T-helper 22 cell (primary cell): ENCODE measurements at places on chromosomes 12 and 14.
A peak's percentile ranks its signal among the peaks of the same experiment; 100 is the strongest.

DNA sequence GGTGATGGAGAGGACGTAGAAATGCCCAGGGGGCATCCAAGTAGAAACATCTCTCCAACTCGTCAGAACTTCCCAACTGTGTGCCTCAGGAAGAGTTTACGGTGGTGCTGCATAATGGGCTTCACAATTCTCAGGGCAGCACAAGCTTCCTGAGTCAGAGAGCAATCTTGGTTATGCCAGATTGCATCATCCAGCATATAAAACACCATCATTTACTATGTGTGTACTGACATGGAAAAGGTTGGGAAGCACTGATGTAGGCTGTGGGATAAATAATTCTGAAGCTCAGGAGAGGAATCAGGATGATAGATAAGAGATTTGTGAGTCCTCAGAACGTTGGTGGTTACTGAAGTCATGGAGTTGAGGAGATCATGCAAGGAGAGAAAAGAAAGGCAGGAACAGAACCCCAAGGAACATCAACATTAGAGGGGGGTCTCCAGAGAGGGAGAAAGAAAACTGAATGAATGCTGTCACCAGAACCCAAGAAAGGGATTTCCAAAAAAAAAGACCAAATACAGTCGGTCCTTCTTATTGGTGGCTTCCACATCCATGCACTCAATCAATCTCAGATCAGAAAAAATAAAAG lies 4.7 kb upstream of the NCKAP5L start:
- no peak for DNase-seq

DNA sequence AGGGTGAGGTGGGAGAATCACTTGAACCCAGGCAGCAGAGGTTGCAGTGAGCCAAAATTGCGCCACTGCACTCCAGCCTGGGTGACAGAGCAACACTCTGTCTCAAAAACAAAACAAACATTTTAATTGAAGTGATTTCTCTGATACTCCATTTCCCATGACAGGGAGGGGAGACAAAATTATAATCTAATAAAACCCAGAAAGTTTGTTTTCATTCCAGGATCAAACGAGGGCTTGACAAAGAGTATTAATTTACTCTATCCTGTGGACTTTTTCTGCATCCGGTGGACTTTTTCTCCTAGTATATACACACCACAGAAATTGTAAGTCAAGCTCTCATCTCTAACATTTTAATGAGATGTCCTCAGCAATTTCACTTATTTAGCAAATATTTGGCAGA lies 14.5 kb upstream of the AP4S1 start:
- DNase-seq = no peak

- DNase-seq = no peak
Measured at GRCh38 chr14:104676694-104677511, 12.5 kb upstream of the INF2 start.

- DNase-seq = no peak
Measured at GRCh38 chr12:20863056-20863455, 52.6 kb downstream of the SLCO1B3 start.

- no peak for DNase-seq
Measured at GRCh38 chr12:65881965-65882413, 57.7 kb downstream of the HMGA2 start.

DNA sequence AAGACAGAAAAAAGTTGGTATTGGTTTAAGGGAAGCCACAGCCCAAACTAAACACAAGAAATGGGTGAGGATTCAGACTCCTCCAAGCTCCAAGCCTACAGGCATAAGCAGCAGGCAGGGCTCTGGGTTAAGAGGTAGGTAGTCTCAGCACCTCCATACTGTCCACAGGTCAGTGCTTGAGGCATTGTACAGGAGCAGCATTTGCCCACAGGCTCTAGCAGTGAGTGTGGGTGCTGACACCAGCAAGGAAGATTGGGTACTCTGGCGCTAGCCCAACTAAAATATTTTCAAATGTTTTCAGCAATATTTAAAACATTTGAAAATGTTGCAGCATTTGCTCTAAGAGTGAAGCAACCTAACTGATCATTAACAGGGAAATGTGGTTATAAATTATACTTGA lies 33.1 kb downstream of the FERMT2 start:
- DNase-seq = no peak

DNA sequence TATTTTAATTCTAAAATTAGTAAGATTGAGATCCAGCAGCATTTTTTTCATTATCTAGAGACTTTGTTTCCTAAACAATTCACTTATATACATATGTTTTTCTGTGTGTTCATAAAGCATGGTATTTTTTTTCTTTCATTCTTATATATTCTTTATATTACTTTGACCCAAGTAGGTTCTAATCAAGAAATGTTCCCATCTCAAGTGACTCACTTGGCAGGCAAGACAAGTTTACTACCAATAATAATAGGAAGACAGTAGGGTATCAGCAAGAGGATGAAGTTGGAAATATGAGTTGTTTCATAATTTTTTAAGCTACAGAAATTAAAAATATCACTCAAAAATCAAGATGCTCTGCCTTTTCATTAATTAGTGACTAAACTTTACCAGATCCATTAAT lies 613.4 kb upstream of the ATP2B1 start:
- no peak for DNase-seq

DNA sequence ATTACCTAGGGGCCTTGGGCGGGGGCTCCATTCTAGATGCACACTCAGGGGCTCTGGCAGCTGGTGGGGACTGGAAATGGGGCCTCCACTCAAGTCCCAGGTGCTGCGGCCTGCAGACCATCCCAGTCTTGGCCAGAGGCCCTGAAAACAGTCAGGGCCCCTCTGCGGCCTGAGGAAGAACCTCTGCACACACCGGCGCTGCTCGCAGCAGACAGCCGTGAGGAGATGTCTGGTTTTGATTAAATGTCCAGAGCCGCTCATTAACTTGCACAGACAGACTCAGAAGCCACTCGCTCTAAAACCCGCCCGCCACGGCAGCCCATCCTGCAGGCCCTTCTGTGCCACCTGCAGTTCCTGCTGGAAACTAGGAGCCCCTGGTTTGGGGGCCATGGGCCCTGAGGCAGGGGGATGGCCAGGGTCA lies 36.4 kb upstream of the NCOR2 start:
- DNase-seq = no peak

- no peak for DNase-seq
Measured at GRCh38 chr12:43832463-43833168, 3.3 kb upstream of the TMEM117 start.

DNA sequence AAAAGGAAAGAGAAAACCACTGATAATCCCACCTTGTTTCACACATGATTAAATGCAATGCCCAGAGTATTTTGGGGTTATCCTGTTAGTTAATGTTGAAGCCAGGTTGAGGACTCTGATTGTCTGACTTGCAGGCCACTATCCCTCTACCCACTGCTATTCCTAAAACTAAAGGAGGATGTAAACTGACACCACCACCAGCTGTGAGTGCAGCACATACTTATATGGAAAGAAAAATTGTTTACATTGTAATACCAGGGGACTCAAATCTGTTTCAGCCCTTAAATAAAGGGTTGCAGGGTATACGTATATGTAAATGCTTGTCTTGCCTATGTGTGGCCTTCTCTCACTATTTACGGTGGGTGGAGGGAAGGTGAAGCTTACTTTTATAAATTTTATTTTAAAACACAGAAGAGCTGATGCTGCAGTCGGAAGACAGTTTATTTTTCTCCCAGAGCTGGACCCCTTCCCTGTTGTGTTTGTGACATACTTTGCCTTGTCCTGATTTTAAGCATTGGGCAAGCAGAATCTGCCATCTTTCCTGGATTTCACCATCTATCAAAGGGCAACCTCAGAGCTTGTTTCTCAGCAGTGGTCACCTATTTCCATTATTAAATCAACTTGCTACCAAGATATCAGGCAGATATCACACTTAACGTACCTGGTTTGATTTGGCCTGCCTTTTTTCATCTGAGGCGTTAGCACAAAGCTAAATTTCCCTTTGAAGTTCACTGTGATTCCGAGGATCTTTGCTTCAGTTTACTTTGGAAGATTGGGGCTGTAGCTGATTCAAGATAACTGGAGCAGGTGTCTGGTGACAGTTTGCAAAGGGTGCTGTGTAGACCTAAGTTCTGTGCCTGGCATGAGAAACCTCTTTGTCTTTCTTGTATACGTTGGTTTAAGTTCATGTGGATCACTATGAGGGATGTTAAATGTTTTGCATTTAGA lies 25.2 kb downstream of the DAAM1 start:
- DNase-seq = no peak

DNA sequence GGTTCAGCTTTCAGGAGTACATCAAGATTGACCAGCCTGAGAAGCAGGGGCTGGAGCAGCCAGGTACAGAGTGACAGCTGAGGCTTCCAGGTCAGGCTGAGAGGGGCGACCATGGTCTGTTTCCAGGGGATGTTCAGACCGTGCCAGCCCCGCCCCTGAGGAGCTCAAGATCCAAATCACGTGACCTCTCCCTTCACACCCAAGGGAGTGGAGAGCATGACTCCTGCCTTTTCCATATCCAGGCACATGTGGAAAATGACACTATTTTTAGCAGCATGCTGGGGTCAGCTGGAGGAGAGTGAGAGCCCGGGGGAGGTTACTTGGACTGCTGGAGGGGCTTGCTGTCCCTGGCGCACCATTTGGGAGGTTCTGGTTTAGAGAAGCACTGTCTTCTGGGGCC lies 92.7 kb downstream of the B4GALNT3 start:
- DNase-seq = no peak

DNA sequence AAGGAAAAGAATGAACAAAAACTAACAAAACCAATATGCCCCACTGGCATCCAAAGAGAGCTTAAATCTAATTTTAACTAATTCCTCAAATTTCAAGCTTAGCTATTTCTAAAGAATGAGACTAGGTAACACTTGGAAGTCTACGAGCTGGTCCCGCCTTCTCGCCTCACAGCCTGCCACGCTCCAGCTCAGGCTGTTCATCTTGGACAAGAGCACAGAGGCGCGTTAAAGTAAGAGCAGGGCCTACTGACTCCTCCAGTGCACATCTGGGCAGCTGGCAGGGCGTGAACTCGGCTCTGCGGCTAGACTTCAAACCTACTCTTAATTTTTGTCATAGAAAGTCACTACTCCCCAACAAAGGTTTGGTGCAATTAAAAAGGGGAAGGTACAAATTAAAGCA lies 64.6 kb downstream of the DICER1 start:
- no peak for DNase-seq

GRCh38 chr12:89243771-89244170 lies 108.5 kb downstream of the DUSP6 start:
- DNase-seq = no peak

DNA sequence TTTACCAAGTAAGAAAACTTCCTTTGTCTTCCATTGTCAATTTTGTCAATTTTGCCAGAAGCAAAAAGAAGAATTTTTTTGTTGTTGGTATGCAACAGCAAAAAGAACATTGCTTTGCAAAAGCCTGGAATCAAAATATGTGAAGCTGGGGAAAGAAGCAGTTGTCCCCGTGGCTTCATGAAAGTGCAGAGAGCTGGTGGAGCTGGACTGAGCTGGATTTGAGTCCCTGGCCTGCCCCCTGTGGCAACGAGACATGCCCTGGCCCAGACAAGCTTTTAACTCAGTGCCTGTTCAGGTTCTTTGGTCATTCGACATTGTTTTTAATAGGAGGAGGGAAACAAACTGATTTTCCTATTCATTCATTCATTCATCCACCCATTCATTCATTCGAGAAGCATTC lies 70.3 kb downstream of the SLC15A4 start:
- DNase-seq = no peak

DNA sequence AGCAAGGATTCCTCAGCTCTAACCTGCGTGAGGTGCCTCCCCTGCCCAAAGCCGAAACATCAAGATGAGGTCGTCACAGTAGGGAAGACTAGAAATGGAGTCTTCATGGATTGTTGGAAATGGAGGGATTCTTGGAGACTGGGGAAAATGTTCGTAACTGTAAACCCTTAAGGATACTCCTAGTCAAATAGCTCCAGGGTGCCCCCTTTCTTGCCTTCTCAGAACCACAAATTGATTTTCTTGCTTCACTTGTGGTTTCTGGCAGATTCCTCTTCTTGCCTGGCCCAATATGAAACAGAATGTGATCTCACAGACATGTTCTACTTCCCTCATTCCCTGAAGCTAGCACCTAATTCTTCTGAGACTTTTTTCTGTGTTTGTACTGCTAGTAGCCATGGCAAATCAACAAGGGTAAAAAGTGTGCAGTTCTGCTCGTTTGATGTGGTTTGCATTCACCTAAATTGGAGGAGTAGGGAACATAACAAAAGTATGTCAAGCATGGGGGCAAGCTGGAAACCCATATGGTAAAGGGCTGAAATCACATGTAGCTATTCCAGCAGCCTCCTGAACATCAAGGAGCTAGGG lies 332.0 kb downstream of the PAWR start:
- no peak for DNase-seq

DNA sequence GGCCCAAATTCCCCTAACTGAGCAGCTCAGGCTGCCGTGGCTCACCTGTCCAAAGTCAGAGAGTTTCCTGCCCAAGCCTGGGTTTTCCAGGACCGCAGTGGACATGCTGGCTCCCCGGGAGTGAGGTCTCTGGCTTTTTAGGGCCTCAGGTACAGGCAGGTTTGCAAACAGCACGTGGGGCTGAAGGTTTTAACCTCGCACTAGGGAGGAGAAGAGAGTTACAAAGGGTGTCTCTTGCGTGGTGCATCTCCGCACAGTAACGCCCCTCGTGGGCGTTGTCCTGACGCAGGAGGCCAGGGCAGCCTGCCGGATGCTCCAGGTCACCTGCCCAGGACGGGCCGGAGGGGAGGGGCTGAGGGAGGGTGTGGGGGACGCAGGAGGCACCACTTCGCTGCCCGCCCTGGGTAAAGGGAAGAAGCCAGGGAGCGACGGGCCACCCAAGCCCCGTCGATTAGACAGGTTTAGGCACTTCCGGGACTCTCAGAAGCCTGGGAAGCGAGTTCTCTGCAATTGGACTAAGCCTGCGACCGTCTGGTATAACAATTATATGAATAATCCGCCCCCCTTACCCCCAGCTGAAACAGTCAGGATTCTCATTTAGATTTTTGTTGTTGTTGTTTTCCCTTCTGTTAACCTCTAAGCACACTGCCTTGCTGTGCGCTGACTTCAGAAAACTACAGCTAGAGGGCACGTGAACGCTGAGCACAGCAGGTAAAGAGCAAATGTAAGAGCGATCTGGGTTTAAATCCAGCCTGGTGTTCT lies at the start of gene PAH:
TSS of gene PAH (minus strand) at position 219 of the 762 bp plus-strand sequence. CDS start at position 105, 114 bp downstream.
- peak; percentile 1 for DNase-seq

GRCh38 chr14:41758011-41758665 lies 151.5 kb downstream of the LRFN5 start:
- no peak for DNase-seq
